ENCODE measurements at places on chromosomes 7 and 10. TPM values are rescaled to one million over a fixed set of nuclear protein-coding genes. Genes with fewer than 3 reads are reported as not detected.
A peak's percentile ranks its signal among the peaks of the same experiment; 100 is the strongest.

The RELN gene
- 1.9 TPM for total RNA-seq

The TFPI2 gene
- total RNA-seq = 1.7 TPM

The ELMO1 gene
- total RNA-seq = 10.3 TPM

DNA sequence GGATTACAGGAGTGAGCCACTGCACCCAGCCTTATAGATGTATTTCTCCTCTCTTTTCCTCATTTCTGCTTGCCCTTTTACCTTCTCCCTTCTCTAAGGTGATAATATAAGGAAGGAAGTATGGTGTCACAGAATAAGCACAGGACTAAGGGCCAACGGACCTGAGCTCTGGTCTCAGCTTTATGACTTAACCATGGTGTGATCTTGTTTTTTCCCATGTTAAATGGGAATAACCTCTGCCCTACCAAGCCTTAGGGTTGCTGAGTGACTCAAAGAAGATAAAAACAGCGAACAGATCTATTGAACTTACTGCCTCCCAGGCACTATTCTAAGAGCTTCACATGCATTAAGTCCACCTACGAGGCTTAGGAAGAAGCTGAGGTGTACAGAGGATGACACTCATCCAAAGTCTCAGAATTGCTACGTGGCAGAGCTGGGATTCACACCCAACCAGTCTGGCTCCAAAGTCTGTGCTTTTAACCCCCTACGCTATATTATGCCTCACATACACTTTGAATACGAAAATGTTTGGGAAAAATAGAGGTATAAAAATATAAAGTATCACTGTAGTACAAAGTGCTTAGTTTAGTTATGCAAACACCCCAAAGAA lies 5.6 kb downstream of the UROS start:
- no peaks in the 10 kb centered on the region for H3K27me3 ChIP-seq
- H3K27ac ChIP-seq = no peak overlapping the region
- DNase-seq = no peak
- peaks cover 39% of the 10 kb centered on the region for H3K36me3 ChIP-seq
- H3K4me1 ChIP-seq = peaks cover 5% of the 10 kb centered on the region

DNA sequence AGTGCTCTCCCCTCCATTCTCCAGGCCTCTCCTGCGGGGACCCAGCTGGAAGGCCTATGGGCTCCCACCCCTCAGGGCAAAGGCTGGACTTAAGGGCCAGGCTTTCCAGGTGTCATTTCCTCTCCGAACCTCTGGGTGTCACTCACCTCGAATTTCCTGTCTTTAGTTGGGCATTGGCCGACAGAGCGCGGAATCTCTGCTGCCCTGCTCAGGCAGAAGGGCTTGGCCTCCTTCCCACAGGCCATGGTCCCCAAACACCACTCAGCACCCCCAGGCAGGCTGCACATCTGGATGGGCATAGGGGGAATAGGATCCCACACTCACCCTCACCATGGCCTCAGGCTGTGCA lies 212.9 kb downstream of the CCSER2 start:
- H3K36me3 ChIP-seq = no peaks in the 10 kb centered on the region
- H3K27ac ChIP-seq = no peak overlapping the region
- H3K4me1 ChIP-seq = peaks cover 5% of the 10 kb centered on the region

DNA sequence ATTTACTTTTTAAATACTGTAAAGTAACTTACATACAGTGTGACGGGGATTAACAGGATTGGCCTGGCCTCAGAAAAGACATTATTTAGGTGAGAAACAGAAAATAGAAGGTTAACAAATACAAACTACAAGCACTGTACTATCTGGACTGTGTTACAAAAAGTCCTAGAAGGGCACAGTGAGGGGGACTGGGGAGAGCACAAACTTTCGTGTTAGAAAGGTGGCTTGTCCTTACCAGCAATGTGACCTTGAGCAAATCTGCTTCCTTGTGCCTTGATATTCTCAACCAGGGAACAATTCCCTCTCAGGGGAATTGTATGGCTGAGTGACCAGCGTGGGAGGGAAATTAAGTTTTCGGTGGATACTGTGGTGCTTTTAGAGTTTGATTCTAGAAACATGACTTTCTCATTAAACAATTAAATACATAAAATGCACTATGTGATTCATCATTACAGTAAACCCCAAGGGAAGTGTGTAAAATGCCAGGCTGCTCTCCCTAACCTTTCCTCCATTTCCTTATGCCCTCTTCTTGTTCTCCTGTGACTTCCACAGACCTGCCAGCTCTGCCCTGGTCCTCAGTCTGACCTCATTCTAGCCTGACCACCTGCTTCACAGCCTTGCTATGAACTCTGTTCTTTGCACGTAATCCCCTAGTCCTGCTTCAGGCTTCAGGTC lies 57.7 kb downstream of the OSBPL3 start:
- no peak overlapping the region for H3K27ac ChIP-seq
- H3K27me3 ChIP-seq = no peaks in the 10 kb centered on the region
- no peak for DNase-seq
- H3K4me3 ChIP-seq = no peak overlapping the region
- H3K4me1 ChIP-seq = peaks cover 11% of the 10 kb centered on the region
- no peaks in the 10 kb centered on the region for H3K36me3 ChIP-seq

DNA sequence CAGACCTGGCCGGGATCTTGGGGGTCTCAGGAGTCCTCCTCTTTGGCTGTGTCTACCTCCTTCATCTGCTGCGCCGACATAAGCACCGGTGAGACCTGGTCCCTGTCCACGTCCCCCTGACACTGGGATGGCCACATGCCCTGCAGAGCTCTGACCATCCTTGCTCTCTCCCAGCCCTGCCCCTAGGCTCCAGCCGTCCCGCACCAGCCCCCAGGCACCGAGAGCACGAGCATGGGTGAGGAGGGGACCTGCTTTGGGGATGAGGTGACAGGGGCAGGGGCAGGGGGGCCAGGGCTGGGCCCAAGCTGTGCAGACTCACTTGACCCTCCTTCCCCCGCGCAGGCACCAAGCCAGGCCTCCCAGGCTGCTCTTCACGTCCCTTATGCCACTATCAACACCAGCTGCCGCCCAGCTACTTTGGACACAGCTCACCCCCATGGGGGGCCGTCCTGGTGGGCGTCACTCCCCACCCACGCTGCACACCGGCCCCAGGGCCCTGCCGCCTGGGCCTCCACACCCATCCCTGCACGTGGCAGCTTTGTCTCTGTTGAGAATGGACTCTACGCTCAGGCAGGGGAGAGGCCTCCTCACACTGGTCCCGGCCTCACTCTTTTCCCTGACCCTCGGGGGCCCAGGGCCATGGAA lies 959 bp downstream of the PVRIG start:
- H3K36me3 ChIP-seq = peaks cover 23% of the 10 kb centered on the region
- no peak for DNase-seq
- H3K27ac ChIP-seq = no peak overlapping the region
- no peak overlapping the region for H3K4me3 ChIP-seq
- H3K4me1 ChIP-seq = peaks cover 5% of the 10 kb centered on the region

- no peaks in the 10 kb centered on the region for H3K27me3 ChIP-seq
- no peaks in the 10 kb centered on the region for H3K36me3 ChIP-seq
- DNase-seq = no peak
- no peak overlapping the region for H3K27ac ChIP-seq
Observed at GRCh38 chr10:17125206-17125893, 4.3 kb downstream of the CUBN start.

- H3K27ac ChIP-seq = no peak overlapping the region
- peak; percentile 50 for DNase-seq
- H3K27me3 ChIP-seq = peaks cover 2% of the 10 kb centered on the region
Observed at GRCh38 chr10:117174439-117175214, 22.7 kb upstream of the KCNK18 start.

Data from heart right ventricle (tissue), 16 donors.